ENCODE measurements at places on chromosomes 5 and 9.

GRCh38 chr5:2249442-2249841 lies 366.7 kb upstream of the IRX4 start:
- DNase-seq: no peak

DNA sequence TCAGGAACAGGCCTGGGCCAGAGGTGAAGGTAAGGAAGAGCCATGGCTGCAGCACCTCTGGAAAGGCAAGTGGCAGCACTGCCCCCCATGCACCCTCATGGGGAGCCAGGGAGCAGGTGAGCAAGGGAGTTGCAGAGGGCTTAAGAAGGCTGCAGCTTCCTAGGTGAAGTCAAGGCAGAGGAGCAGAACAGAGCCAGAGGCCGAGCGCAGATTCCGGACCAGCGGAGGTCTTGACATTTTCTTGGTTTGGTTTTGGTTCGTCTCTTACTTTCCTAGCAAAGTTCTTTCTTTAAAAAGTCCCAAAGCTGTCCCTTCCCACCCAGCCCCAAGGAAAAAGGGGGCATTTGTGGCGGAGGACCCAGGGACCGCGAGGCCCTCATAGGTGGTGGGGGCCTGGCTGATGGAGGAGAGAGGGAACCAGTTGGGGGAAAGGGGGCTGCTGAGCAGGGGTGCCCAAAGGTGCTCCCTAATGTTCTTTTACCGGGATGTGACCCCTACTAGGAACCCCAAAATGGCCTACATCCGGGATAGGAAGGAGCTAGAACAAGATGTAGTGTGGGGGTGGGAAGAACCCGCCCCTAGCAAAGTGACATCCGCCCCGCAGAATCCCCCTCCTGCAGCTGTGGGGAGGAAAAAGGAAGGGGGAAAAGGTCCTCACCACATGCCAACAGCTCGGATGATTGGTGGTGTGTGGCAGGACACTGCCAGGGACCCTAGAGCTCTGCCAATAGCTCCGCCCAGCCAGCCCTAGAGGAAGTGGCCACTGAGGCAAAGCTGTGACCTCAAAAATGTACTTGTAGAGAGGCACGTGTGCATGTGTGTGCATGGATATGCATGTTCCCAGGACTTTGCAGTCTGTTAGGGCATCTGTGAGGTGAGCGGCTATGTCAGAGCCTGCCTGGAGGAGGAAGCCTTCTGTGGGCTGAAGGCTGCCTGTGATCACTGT lies 914 bp upstream of the CD72 start:
- DNase-seq: no peak

DNA sequence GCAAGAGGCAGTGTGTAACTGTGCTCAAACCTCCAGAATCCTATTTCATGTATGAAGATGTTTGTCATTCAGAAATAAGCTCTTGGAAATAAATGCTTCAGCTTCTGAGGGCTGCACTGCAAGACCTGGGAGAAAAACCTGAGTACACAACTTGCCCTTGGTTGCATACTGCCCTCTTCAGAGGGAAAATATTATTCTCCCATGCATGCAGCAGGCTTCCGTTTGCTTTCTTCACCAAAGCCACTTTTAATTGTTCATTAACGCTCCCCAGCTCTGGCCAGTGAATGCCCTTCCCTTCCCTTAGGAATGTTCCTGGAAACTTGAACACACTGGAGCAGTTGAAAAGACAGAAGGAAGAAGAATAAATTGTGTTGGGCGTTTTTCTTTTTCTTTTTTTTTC lies 2.5 kb upstream of the WHRN start:
- DNase-seq: no peak

- no peak for DNase-seq
These were observed 62.0 kb downstream of the AMBP start for GRCh38 chr9:114016101-114016500.

DNA sequence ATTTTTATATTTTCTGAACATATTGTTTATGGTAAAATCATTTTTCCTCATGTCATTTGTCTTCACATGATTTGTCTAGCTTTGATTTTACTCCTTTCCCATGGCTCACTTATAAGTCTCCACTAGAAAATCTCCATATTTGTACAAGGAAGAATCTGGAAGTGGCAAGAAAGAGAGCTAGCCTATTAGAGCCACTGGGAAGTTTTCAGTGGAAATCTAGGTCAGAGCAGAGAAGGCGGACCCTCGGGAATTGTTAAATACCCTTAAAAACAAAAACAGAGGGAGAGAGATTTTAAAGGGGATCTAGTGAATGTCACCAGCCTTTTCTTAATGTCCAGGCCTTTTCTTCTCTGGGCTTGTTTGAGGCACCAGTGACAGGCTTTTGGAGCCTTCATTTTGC lies 56.6 kb downstream of the GRAMD2B start:
- no peak for DNase-seq

- DNase-seq: peak; percentile 31
These were observed 58.6 kb downstream of the DIAPH1 start for GRCh38 chr5:141560151-141560550.

GRCh38 chr5:112951124-112951702 lies 25.4 kb upstream of the DCP2 start:
- DNase-seq: no peak

- no peak for DNase-seq
These were observed 32.1 kb upstream of the DENND4C start for GRCh38 chr9:19198406-19198805.

DNA sequence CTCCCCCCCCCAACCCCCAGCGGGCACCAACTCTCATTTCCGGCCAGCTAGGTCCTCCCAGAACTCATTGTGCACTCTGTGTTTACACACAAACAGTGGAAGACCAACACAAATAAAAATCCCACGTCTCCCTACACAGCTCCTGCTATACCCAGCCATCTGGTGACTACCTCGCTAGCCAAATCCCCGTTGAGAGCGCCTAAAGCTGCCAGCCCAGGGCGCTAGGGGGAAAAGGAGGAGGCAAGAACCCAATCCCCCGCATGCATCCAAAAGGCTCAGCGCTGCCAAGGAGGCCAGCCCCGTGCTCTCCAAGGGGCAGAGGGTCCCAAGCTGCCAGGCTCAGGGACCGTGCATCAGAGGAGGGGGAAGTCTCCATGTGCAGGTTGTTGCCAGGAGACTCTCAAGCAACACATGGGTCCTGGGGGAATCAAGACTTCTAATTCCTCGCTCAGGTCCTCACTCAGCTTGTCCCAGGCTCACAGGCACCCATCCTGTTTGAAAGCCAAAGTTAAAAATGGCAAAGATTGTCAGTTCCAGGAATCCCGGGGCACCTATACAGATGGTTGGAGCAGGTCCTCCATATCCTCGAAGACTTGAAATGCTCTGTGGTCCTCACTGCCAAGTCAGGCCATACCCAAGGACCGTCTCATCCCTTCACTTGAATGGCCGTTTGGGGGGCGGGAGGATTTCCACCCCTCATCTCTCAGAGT lies 2.7 kb downstream of the ASTN2 start:
- no peak for DNase-seq

- no peak for DNase-seq
These were observed 312.8 kb downstream of the NSG2 start for GRCh38 chr5:174358276-174358675.

DNA sequence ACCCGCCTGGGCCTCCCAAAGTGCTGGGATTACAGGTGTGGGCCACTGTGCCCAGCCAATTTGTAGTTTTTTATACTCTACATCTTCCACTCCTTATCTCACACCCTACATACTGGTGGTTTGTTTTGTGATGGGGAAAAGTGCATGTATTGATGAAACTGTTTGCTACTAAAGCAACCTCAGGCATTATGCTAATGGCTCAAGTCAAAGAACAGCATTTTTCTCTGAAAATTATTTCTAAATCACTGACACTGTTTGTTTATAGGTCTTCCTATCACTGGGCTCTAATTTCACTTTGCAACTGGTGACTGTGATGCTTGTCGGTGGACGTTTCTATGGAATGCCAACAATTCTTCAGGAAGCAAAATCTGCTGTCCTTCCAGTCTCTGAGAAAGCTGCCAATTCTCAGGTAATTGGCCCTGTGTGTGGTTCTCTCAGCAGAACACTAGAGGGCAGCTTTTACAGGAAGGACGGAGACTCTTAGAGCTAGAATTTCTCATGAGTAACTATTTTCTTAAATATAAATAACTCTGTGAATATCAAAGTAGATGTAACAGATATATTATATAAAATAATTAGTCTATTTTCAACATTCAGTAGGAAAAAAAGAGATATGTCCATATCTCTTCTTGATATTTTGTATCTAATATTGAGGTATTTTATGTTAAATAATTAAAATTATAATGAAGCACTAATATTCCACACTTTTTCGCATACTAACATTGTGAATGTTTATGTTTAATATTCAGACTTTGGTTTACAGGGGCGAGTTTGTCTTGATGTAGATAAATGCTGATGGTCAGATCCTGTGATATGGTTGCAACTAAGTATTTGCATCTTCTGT lies 244.1 kb downstream of the ADGRV1 start:
- DNase-seq: no peak

DNA sequence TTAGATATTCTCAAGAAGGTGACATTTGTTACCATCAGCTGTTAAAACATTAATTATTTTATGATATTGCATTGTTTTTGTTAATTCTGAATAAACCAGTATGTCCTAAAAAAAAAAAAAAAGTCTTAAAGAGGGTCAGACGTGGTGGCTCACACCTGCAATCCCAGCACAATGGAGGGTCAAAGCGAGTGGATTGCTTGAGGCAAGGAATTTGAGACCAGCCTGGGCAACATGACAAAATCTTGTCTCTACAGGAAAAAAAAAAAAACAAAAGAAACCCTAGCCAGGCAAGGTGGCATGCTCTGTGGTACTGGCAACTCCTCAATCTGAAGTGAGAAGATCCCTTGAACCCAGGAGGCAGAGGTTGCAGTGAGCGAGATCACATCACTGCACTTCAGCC lies 46.8 kb downstream of the CYLC2 start:
- DNase-seq: no peak

GRCh38 chr5:50320131-50320749 lies 120.8 kb downstream of the EMB start:
- DNase-seq: no peak

DNA sequence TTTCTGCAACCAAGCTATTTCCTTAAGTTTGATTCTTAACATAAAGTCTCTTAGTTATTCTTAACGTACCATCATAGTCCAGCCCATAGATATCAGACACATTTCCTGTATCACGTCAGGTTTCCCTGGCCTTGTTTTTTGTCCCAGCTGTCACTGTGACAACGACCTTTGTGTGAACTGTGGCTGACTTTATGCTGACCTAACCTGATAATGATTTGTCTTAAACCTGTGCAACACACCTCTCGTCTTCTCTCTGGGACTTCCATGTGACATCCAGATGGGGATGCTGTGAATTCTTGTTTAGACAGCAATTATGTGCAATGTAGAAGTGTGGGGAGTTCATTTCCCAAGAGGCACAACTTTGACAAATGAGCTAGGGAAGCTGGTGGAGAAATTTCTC lies 662.8 kb downstream of the PTPRD start:
- DNase-seq: no peak

DNA sequence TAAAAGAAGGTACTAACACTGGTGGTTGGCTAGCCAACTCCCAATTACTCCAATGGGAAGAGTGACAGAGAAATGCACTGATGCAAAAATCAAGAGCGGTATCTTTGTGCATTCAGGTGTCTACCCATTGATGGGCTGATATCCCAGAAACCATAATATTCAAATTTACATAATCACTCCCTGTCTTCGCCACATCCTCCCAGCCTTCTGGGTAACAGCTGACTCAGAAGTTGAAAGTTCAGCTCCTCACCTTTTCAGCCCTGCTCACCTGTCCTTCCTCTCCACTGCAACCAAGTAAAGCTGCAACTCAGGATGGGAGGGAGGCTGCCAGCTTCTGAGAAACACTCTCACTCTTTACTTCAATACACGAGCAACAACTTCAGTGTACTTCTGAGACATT lies 6.9 kb downstream of the SUSD1 start:
- DNase-seq: no peak

GRCh38 chr5:83493644-83494043 lies 22.1 kb downstream of the VCAN start:
- no peak for DNase-seq

DNA sequence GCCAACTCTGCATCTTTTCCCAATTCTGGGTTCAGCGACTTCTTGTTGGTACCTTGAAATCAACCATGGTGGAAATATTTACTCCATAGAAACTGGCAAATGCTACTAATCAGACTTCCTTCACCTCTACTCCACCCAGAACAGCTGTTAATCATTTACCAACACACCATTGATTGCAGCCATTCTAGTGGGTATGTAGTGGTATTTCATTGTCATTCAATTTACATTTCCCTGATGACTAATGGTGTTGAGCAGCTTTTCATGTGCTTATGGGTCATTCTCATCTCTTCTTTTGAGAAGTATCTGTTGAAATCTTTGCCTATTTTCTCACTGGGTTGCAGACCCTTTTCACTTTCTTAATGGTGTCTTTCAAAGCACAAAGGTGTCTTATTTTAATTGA lies 122.4 kb upstream of the MSX2 start:
- no peak for DNase-seq

DNA sequence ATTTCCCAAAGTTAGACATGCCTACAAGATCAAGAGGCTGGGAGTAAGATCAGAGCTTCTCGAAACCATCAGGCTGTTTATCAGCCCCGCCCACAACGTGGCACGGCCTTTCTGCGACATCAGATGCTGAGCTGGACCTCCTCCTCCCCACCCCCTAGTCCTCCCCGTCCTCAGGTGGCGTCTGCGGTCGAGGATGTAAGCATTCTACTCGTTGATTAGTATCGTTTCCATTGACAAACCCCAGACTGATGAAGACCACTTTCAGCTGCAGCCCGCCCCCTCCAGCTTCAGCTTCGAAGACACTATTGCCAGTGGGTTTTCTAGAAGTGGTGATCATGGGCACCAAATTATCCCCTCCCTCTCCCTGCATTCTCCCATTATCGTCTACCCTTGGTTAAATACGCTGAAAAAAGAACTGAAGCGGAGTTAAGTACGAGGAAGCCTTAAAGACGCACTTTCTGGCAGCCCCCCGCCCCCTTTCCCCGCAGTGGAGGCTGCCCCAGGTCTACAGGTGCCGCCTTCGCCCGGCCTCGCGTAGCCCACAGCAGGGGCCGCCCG lies 1.1 kb downstream of the PPIC start:
- DNase-seq: no peak

DNA sequence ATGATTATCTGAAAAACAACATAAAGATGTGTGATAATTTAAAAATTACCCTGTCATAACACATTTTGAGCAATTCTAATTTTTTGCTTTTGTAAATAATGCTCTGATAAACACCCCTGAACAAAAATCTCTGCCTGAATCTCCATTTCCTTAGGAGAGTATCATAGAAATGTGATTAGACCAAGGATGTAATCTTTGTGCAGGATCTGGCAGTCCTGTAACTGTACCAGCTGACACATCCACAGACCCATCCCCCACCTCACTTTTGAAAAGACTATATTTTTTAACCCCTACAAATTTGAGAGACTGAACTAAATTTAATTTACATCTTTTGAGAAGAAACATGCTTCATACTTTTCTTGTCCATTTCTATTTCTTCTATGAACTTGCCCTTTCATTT lies 101.7 kb downstream of the GNAQ start:
- no peak for DNase-seq

All from NCI-H1436 treated with DMSO at 0.1 percent for 48 hours (cell line).